ENCODE measurements at places on chromosomes 3 and 15. TPM values are rescaled to one million over a fixed set of nuclear protein-coding genes. Genes with fewer than 3 reads are reported as not detected.

GRCh38 chr3:194277104-194277785, 73.9 kb downstream of the CPN2 start:
- no peak for DNase-seq

DNA sequence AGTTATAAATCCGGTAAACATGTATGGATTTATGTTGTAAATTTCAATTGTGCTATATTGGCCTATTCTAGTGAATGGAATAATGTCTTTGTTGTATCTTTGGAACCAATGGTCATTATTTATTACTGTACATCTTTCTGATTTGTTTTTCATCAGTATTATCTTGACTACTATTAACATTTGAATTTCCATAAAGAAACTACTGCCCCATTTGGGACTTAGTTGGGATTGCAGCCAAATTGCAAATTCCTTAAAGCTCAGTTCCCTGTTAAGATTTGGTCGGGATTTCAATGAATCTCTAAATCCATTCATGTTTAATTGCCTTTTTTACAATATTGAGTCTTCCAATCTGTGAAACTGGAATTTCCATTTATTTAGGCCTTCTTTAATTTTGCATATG, 822.4 kb upstream of the CADM2 start:
- no peak for DNase-seq

DNA sequence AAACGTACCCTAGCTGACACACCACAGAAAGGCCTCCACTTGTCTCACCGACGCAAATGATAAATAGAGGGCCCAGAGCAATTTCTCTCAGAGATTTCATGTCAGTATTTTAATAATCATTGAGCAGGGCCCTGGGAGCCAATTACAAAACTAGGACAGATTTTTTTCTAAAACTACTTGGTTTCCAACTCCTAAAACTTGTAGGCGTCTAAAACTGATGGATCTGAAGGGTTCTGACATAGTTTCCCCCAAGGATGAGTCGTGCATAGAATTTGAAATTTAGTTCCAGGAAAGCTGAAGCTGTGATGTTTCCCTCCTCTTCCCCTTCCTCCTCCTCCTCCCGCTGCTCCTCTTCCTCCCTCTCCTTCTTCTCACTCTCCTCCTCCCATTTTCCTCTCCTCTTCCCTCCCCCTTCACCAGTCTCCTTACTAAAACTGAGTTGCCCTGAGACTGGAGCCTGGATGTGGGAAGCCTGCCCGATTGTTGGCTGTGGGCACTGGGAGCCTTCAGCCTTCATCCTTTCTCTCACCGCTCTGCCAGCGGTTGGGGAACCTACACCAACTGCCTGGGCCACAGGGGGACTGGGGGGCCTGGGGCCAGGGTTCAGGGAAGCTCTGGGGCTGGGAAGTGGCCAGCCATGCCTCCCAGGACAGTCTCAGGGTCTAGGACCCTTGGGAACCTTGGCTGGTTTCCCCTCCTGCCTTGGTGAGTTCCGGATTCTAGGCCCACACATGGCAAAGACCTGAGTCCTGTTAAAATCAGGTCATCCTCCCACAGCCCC, 73.9 kb upstream of the SLC6A11 start:
- no peak for DNase-seq

DNA sequence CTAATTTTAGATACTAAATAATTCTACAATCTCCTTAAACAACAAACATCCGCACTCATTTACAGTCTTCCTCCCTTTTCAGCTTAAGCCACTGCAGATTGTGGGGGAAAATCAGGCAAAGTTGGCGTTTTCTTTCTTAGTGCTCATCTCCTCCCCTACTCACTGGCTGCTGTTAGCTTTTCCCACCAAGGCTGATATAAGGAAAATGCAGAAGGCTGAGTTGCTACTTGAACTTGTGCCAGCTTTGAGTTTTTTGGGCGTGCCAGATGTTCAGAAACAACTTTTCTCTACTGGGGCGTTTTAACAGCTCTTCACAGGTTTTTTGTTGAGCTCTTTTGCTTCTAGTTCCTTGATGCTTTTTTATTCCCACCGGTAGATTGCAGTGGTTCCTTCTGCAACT, 222.0 kb downstream of the PYDC2 start:
- no peak for DNase-seq

DNA sequence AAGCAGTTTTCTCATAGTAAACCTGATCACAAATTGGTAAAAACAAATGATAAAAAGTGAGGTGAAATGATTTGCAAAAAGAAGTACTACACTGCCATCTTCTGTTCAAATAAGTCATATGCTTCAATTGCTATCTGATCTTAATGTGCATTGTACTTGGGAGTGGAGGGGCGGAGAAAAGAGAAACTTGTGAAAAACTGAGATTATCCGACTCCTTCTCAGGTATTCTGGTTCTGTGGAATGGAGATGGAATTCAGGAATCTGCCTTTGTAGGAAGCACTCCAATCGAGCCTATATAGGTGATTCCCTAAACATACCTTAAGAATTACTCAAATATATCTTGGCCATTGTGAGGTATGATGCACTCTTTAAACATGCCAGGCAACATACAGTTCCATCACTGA, 180.6 kb downstream of the CHL1 start:
- no peak for DNase-seq

The RBP2 gene
- not detected for total RNA-seq

The PPARG gene
- 3.2 TPM for total RNA-seq

Data from endothelial cell (in vitro differentiated cells).